ENCODE measurements at places on chromosomes 4 and X. TPM values are rescaled to one million over a fixed set of nuclear protein-coding genes. Genes with fewer than 3 reads are reported as not detected.
A peak's percentile ranks its signal among the peaks of the same experiment; 100 is the strongest.

DNA sequence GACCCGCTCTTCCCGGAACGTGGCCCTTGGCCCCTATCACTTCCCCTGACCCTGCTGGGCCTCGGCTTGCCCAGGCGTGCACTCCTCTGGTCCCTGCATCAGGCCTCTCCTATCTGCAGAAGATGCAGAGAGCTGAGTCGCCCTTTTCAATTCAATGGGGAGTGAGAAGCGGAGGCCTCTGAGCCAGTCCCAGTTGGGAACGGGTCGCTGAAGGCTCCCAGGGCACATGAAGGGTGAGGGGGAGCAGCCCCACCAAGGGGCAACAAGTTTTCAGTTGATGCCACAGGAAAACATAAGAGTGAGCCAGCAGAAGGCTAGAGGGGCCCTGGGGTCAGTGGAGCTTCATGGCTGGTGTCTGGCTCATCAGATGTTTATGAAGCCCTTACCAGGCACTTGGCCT lies 17.1 kb downstream of the PSAPL1 start:
- no peaks in the 10 kb centered on the region for H3K27me3 ChIP-seq
- DNase-seq, result no peak
- H3K4me1 ChIP-seq, result no peaks in the 10 kb centered on the region
- no peak overlapping the region for H3K27ac ChIP-seq
- no peak overlapping the region for H3K4me3 ChIP-seq
- no peaks in the 10 kb centered on the region for H3K36me3 ChIP-seq

The PARM1 gene
- total RNA-seq, result 23.8 TPM

GRCh38 chr4:20984576-20984836 lies 284.2 kb downstream of the PACRGL start:
- no peaks in the 10 kb centered on the region for H3K36me3 ChIP-seq
- H3K27me3 ChIP-seq, result peaks cover 6% of the 10 kb centered on the region
- no peak for DNase-seq
- H3K4me1 ChIP-seq, result no peaks in the 10 kb centered on the region
- H3K27ac ChIP-seq, result no peak overlapping the region

GRCh38 chr4:40629401-40630334 lies at the start of gene RBM47:
RBM47 (minus strand) TSS chr4:40629864; CDS start chr4:40438893, 190,971 bp downstream.
- no peaks in the 10 kb centered on the region for H3K36me3 ChIP-seq
- DNase-seq, result no peak
- peak within 1 kb of the TSS; percentile 65 for H3K27ac ChIP-seq
- H3K4me1 ChIP-seq, result no peaks in the 10 kb centered on the region
- H3K27me3 ChIP-seq, result no peaks in the 10 kb centered on the region

DNA sequence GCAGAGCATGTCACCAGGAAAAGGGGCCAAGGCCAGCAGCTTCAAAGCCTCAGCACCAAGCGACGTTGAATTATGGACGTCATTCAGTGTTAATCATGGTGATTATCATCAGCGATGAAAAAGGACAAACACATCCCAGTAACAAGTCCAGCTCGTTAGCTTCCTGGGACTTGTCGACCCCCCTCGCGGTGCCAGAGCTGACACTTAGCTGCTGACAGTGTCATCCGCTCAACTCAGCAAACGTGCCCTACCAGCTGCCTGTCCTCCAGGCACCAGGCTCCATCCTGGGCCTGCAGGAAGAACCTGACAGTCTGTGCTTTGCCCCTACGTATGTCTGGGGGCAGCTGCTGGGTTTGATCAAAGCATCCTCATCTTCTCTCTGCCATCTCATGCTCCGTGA lies 137.0 kb upstream of the PSAPL1 start:
- H3K27me3 ChIP-seq, result no peaks in the 10 kb centered on the region
- DNase-seq, result no peak
- H3K36me3 ChIP-seq, result no peaks in the 10 kb centered on the region

The LRAT gene
- 0.42 TPM for total RNA-seq
